ENCODE measurements at places on chromosomes 7 and 10.

DNA sequence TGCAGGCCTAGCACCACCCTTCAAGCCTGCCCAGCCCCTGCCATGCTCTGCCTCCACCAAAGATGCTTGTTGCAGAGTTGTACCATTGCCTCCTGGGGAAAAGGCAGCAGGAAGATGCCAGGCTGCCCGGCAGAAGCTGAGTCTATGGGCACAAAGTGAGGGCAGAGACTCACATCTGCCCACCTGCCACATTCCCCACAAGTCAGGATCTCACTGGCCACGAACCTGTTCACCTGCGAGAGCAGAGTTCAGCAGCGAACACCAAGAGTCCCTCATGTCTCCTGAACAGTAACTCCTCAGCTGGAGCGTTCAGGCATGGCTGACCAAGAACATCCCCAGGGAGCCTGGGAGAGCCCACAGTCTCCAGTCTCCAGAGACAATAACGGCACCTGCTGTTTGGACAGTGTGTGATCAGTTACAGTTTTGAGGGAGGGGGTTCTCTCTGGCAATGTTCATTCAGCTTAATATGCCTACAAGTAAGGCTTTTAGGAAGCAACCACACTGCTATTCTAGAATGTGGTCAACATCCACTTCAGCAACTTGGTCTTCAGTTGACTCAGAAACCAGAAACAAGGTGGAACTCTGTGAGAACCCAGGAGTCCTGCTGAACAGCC, 78.5 kb downstream of the GRID1 start:
- peak; percentile 2 for DNase-seq

GRCh38 chr10:12358863-12359564, 9.7 kb downstream of the CAMK1D start:
- peak; percentile 46 for DNase-seq

DNA sequence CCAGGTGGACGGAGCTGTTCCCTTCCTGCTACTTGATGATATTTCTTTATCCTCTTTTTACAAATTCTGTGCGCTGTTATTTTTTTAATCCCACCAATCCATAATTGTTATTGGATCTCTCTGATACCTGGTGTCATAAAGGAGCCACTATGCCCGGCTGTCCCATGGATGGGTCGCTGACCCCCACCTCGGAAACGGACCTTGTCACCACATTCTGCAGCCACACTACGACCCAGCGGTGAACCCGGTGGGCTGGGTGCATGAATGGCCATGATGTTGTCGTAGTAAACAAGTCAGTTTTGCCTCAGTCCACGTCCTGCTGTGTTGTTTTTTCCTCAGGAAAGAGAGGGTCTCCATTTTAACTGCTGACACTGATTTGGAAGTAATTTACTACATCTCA, 112.2 kb downstream of the PKD1L1 start:
- no peak for DNase-seq

DNA sequence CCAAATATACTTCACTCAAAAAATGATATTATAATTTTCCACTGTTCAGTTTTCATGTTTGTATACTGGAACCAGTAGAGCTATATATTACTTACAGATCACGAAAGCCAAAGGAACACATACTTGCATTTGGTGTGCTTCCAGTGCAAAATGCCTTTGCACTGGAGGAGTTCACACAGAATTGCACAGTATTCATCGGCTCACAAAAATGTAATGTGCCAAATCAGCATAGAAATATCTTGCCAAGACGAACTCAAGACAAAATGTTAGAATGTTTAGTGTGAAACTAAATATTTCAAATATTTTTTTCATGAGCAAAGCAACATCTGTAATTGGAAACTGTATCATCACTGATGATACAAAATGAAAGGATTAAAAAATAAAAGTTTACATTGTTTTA, 646.2 kb upstream of the SEMA3D start:
- no peak for DNase-seq

DNA sequence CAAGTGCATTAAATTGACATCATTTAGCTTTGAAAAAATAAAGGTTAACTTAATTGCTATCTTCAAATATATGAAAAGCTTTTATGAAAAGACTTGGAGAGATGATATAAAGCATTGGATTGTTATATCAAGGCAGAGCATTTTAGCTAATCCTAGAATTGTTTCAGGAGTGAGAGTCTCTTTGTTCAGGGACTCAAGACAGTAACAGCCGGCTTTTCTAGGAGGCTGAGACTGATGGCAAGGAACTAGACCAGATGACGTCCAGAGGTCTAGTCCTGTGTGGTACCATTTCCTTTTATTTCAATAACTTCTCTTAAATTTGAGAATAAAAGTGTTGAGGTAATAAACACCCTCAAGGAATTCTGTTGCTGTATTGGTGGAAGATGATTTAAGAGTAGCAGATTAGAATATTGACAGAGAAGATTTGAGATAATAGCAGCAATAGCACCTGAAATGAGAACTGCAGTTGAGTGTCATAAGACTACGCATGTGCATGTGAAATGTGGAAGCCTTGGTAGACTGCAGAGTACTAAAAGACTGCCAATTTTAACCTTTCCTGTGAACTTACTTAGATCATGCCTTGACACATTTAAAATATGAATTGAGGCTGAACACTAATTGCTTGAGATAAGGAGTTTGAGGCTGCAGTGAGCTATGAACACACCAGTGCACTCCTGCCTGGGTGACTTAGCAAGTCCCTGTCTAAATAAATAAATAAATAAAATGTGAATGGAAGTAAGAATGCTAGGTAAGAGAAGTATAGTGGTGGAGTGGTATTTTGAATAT, 79.6 kb downstream of the ZNRF2 start:
- DNase-seq, result no peak

GRCh38 chr7:86733783-86734182, 90.1 kb downstream of the GRM3 start:
- no peak for DNase-seq
